ENCODE measurements at places on chromosomes 16 and 17.

- DNase-seq, result no peak
These were observed 50.5 kb downstream of the SEC14L1 start for GRCh38 chr17:77191244-77191643.

DNA sequence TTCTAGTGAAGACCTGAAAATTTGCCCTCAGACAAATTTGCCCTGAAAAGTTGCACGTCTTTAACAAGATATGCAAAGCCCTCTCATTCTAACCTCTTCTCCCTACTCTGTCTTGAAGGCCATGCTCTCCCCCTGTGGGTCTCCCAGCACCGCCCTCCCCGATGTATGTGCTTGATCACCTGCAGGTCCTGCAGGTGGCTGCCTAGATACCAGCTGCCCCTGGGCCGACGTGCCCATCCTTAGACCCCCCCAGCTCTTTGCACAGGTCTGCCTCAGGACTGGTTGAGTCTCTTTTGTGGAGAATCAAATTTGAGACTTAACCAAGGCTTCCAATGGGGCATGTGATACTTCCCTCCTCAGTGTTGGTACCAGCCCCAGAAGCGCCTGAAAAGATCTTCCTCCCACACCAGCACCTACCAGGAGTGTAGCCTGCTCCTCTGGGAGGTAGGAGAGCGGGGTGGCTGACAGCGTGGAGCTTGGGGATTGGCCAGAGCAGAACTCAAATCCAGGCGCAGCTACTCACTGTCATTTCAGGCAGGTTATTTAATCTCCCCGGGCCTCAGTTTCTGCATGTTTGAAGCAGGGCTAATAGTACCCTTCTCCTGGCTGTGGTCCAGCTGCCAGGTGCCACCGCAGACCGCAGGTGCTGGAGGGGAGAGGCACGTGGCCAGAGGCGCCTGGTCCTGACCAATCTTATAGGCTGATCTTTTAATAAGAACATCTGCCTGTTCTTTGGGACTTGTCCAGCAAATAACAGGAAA, 4.5 kb upstream of the MRPL38 start:
- DNase-seq, result no peak

DNA sequence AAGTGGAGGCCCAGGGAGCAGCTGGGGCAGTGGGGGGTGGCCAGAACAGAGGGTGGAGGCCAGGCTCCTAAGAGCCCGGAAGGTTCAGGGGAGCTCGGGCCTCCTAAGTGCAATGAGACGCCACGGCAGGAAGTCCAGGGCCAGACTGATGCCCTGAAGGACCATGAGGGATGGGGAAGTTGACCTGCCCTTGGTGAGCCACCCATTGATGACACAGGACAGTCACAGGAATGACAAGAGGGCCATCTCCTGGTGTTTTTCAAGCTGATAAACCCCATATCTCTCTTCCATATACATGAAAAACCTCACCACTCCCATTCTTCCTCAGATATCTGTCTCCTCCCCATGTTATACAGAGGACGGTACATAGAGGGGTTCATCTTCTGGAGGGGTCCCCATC, 5.8 kb upstream of the MRPL58 start:
- no peak for DNase-seq

DNA sequence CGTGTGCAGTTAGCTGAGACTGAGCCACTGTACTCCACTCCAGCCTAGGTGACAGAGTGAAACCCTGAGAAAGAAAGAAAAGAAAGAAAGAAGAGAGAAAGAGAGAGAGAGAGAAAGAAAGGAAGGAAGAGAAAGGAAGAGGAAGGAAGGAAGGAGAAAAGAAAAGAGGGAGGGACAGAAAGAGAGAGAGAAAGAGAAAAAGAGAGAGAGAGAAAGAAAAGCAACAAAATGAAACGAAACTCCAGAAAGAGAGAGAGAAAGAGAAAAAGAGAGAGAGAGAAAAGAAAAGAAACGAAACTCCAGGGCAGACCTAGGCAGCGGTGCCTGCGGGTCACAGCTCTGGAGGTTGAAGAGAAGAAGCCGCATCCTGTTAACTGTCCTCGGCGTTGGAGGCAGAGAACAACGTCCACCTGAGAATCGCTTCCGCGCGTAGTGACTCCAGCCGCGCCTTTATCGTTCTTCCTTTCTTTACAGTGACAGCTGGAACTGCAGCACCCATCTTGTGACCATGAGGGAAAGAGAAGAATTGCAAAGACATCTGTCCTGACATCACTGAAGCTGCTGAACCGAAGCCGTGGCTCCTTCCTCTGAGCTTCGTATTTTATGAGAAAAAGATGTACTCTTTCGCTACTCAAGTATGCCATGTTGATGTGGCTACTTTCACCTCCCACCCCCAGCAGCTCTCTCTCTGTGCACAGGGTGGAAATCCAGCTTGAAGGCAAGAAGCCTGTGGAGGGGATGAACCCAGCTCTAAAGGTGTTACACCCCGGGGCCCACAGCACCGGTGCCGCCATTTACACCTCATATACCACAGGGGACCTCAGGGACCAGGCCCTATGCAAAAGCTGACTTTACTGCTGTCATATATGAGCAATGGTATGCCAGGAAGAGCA, 56.9 kb upstream of the DOC2B start:
- DNase-seq, result no peak

- DNase-seq, result no peak
These were observed 287.8 kb downstream of the SOX9 start for GRCh38 chr17:72408641-72409040.

DNA sequence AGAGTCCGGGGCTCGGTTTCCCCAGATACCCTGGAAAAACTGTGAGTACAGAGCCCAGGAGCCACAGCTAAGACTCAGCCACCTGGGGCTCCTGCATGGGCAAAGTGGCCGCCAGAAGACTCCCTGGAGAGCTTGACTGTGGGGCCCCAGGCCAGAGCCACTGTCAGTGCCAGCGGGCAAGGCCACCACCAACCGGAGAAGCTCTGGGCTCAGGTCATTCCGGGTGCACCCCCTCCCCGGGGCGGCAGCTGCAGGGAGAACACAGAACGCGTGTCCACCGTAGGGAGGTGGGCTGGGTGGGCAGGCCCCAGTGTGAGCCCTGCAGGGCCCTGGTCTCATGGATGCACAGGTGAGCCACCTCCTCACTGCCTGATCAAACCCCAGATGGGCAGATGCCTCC, 22.3 kb upstream of the RBFOX3 start:
- no peak for DNase-seq

DNA sequence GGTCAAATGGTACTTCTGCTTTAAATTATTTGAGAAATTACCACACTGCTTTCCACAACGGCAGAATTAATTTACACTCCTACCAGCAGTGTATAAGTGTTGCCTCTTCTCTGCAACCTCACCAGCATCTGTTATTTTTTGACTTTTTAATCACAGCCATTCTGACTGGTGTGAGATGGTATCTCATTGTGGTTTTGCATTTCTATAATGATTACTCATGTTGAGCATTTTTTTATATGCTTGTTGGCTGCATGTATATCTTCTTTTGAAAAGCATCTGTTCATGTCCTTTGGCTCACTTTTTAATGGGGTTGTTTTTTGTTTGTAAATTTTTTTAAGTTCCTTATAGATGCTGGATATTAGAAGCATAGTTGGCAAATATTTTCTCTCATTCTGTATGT, 446.7 kb downstream of the PMP22 start:
- DNase-seq, result no peak

DNA sequence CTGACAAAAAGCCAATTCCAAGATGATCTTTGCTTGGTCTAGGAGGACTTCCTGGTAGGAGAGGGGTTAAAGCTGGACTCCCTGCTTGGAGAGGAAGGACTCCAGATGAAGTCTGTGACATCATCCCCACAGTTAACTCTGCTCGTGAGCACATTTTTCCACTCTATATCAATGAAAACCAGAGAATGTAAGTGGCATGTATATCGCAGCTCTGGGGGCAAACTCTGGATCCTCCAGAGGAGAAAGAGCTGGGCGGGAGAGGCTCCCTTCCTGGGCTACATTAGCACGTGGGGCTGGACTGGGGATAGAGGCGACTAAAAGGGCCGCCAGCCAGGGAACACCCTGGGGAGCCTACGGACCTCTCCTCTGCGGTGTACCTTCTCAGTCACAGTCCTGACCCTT, 34.1 kb downstream of the HIC1 start:
- no peak for DNase-seq

- DNase-seq, result no peak
These were observed 831.0 kb upstream of the EEF2KMT start for GRCh38 chr16:5928476-5929065.

DNA sequence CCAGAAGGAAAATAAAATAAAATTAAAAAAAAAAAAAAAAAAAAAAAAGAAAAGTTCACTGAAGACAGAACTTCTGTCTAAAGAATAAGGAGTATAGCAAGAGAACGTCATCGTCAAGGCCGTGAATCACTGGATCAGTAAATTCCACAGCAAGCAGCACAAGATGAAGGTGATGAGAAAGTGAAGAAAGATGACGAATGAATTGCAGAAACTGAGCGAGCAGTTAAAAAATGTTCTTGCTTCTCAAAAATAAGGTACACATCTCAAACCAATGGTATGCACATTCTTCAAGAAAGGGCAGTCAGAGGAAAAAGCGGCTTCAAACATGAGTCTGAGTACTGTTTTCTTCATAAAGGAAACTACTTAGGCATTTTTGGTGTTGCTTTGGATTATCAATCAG, 104.7 kb downstream of the SMG6 start:
- DNase-seq, result no peak

DNA sequence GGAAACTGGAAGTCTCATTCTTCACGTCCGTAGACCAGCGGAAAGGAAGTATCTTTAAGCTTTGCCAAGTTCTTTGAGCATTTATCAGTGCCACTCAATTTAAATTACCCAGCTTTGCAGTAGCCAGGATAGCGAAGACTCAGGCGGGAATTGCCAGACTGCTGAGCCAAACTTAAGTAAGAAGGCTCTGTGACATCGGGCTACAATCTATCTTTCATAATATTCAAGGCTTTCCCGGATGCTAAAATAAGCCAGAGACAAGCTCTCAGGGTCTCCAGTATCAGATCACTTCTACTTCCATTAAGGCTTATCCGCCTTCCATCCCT, 436 bp upstream of the BRIP1 start:
- peak; percentile 59 for DNase-seq

GRCh38 chr16:48565752-48566151, 44.2 kb downstream of the N4BP1 start:
- no peak for DNase-seq

DNA sequence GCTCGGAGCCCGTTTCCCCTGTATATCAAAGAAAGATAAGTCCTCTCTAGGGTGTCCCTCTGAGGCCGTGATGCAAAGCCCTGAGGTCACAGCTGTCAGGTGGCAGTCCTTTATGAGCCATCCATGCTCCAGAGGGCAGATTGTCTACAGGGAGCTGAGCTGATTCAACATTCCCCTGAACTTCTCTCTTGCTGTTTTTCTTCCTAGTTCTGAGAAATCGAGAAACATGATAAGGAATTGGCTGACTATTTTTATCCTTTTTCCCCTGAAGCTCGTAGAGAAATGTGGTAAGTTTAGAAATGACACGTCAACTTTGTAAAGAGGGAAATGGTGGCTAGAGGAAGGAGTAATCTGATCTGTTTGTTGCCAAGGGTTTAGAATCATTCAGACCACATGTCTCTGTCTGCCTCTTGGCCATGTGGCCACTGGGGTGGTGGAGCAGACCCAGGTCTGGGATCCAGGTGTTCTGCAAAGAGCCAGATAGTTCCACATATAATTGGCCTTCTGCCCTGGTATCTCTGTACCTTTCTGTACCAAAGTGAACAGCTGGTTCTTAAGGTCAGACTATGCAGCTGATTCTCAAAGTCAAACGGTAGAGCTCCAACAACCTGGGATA, 3.5 kb downstream of the CTNS start:
- no peak for DNase-seq

- DNase-seq, result peak; percentile 69
These were observed 190.1 kb downstream of the CCDC182 start for GRCh38 chr17:57554826-57555635.

DNA sequence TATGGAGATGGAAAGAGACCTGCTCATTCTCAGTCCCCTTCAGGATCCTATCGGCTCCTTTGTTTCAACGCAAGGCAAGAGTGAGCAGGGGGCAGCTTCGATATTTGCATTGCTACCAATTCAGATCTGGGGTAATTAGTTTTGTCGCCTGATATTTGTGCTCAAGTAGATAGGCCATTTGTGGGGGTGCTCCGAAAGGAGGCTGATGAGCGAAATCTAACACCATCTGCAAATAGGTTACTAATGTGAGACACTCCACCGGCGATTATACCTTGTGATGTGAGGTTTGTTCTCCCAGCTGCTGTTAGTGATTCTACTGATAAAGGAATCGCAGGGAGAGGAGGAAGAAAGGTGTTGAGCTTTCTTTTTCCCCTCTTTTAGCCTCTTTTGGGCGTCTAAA, 31.5 kb downstream of the WSCD1 start:
- no peak for DNase-seq

GRCh38 chr16:56869513-56870275, 4.7 kb downstream of the SLC12A3 start:
- no peak for DNase-seq

- no peak for DNase-seq
These were observed 4.8 kb downstream of the DCAKD start for GRCh38 chr17:45046537-45047125.

GRCh38 chr16:929227-930073, 41.3 kb downstream of the LMF1 start:
- no peak for DNase-seq

- DNase-seq, result peak; percentile 49
These were observed 25.6 kb downstream of the WIPI1 start for GRCh38 chr17:68431661-68432071.

DNA sequence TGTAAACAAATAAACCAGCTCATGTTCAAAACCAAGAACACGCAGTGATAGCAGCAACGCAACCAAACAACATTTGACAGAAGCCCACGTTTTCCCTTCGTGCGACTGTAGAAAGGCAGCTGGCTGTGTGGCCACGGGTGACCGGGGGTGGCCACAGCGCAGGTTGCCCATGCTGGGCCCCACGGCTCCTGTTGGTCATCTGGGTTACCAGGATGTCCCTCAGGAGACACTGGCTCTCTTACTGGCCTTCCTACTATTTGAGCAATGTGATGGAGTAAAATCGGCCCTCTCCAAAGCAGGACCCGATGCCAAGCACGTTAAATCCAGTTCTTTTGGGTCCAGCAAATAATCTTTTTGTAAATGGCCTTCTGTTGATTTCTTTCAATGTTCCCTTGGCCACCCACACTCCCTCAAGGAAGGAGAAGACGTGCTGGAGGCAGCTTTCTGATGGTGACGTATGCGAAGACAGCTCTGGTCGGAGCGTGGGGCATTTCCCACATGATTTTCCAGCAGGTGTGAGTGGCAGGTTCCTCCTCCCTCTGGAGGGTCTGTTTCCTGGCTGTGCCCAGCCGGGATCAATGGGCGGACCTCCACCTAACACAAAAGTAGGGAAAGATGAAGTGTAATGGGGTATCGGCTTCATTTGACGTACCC, 143.1 kb upstream of the CHMP6 start:
- no peak for DNase-seq

DNA sequence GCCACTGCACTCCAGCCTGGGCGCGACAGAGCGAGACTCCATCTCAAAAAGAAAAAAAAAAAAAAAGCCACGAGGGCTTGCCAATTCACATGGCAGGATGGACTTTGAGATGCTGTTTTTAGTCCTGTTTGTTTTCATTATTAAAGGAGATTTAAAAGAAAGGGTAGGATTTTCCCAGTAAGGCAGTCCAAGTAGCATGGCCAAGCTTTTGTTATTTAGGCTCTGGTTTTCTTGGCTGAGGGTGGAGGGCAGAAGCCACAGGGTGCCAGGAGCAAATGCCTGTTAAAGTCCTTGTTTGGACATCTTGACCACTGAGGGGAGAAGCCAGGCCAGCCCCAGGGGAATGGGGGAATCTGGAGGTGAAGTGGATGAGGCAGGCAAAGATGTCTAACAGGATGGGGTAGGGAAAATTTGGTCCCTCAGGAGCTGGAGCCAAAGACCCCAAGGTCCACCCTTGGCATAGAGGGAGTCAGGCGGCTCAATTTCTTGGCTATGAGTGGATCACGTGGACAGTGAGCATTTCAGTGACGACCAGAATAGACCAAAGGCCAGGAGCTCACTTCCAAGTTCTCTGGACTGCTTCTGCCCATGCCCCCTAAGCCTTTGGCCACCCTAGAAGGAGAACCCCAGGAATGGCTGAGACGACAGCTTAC, 20.8 kb upstream of the PLLP start:
- no peak for DNase-seq
